Breast epithelium (tissue), 4 donors: ENCODE measurements at places on chromosomes 16 and 17.

DNA sequence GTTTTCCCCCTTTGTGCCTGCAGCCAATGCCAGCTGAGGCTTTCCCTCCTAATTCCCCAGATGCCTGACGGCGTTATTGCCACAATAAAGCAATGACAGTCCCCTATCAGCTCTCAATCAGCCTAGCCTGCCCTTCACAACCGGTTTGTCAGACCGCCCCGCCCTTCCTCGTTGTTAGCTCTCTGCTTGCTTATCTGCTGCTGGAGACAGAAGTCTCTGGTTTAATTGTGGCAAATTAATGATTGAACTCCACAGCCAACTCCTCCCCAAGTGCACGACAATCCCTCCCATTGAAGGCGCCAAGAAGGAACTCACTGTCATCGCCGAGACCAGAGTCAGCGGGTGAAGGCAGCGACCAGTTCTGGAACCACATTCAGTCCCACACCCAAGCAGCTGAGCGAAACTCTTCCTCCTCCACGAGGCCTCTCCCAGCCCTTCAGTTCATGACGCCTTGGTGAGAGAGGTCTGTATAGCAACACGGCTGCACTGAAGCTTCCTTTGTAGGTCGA lies 474.4 kb downstream of the SLC39A11 start:
- DNase-seq, result no peak

GRCh38 chr17:75067856-75068255 lies 19.9 kb upstream of the SLC16A5 start:
- DNase-seq, result no peak

DNA sequence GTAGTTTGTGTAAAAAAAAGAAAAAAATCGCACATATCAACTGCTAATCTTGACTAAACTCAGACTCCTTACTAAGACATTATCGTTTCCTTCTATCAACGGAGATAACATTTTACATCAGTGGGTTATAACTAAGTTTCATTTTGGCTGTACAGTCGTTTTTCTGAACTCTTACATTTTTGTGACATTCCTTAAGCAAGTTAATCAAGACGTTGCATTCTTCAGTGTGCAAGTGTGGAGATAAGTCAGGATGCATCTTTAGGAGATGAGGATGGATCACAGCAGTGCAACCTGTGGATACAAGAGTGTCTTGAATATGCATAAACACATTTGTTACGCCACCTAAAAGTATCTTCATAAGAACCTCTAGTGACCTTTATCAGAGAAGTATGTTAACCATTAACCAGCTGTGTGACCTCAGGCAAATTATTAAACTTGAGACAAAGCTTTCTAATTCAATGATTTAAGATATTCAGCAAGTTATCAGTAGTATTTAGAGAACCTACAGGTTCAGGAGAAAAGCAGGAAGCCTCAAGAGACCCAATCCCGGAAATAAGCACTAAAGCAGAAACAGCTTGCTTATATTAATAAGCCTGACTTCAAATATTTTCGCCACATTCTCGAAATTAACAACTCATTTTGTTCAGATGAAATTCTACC lies 9.4 kb downstream of the CMC2 start:
- no peak for DNase-seq

DNA sequence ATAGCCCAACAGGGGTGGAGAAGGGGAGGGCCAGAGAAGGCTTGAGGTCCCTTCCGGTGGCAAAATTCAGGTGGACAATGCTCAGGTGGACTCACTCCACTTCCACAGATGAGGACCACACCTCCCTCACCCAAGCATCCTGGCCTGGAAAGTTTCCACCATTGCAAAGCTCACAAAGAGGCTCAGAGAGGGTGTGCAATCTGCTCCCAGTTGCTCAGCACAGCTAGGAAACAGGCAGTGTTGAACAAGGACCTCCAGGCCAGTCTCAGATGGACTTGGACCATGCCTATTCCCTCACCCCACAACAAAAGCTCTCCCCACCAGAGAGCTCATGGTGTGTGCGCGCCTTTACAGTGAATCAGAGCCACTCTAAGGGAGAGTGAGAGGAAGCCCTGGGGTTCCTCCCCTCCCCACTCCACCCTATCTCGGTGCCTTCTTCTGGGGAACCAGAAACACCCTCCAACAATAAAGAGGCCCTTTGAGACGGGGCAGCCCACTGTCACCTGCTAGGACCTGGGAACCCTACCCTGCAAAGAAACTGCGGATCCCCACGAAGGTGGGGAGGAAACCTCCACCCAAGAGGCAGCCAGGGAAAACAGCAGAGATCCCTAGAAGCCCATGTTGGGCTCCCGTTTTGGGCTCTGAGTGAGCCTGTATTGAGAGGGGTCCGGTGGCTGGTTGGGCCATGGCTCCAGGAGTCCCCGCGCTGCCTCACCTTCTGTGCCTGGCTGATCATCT lies 1.6 kb downstream of the FAM83G start:
- DNase-seq, result no peak

- DNase-seq, result no peak
These were observed 3.5 kb upstream of the CPNE7 start for GRCh38 chr16:89572073-89572484.

DNA sequence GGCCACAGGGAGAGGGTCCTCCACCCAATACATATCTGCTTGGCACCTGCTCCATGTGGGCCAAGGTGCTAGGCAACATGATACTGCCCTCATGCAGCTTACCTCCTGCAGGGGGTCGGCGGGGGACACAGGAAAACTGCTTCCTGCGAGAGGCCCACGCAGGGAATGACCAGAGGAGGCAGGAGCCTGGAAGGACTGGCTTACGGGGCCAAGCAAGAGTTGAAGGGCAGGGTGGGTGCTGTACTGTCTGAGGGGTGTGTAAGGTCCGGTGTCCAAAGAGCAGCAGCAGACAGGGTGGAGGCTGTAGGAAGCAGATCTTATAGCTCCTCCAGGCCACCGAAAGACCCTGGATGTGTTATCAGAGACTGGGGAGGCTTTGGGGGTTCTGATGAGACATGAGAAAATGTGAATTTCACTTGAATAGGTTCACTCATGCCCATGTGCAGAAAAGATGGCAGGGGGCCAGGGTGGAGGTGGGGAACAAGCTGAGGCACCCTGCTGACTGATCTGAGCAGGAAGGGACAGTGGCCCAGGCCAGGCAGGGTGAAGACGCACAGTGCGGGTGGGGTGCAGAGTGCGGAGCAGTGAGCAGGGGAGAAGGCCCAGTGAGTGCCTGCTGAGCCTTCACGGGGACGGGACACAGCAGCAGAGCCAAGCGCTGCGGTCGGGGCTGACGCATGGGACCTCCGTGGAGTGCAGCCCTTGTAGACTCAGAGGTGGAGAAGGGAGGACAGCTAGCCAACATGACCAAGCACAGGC lies 8.3 kb downstream of the FLCN start:
- DNase-seq, result no peak

GRCh38 chr16:27932542-27933135 lies 130.9 kb downstream of the GSG1L start:
- DNase-seq, result no peak

DNA sequence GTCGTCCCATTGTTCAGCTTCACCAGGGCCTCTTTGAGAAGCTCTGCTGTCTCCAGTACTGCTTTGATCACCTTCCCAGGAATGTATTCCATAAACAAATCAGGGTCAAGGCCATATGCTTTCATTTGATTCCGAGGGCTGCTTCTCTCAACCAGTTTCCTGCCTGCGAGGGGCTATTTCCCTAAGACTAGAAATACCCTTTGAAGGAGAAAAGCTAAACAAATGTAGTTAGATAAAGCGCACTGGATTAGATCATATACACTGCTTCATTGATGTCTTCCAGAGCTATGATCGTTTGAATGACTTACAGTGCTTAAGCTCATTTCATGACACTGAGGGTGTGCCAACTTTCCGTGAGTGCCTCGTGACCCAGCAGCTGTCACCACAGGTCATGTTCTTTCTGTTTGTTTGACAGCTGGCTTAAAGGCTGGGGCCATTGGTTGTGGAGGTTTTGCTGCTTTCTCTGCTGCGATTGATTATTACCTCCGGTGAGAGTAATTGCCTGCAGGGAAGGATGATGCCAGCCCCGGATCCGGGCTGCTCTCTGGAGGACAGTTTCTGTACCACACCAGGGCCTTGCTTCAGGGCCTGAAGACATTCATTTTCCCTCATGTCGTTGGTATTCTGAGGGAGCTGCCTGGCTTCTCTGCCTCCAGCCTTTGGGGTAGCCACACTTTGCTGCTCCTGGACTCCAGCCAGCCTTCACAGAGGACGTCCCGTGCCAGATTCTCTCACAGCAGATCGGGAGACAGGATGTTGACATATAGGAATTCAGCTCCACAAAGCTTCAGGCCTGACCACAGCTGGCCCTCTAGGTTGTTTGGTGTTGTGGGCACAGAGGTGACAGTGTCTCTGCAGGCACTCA lies 3.9 kb downstream of the TIMM22 start:
- peak; percentile 47 for DNase-seq

DNA sequence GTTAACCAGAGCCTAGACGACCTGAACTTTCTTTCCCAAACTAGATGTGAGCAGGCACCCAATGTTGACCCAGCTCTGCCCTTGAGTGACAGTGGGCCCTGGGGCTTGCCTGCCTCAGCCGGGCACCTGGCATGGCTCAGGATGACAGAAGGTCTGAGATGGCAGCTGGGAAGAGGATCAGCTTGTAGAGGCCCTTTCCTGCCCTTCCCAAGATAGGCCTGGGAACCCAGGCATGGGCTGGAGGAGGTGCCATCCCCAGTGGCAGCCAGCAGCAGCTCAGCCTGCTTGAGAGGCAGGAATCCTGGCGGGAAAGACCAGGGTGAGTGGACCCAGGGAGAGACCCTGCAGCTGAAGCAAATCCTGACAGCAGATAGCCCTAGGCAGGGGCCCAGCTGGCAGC lies 59.1 kb downstream of the PIPOX start:
- no peak for DNase-seq

DNA sequence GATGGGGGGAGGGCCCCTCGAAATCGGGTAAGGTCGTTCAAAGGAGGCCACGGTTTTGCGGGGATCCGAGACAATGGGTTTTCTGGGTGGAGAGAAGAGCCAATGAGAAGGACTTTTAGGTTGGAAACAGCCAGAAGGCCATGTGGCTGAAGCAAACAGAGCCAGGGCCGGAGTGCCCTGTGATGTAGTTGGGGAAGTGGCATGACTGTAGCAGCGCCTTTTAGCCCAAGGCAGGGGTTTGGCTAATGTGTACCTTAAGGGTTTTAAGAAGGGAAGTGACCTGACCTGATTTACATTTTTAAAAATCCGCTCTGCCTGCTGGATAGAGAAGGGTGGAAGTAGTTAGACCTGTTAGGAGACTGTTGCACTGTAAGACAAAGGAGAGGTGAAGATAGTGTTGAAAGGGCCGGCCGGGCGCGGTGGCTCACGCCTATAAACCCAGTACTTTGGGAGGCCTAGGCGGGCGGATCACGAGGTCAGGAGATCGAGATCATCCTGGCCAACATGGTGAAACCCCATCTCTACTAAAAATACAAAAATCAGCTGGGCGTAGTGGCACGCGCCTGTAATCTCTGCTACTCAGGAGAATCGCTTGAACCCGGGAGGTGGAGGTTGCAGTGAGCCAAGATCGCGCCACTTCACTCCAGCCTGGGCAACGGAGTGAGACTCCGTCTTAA lies 1.0 kb downstream of the LYRM1 start:
- DNase-seq, result peak; percentile 73

GRCh38 chr16:84117494-84117843 lies 727 bp upstream of the MBTPS1 start:
- DNase-seq, result peak; percentile 22
